ENCODE measurements at places on chromosomes 13 and 19. TPM values are rescaled to one million over a fixed set of nuclear protein-coding genes. Genes with fewer than 3 reads are reported as not detected.

DNA sequence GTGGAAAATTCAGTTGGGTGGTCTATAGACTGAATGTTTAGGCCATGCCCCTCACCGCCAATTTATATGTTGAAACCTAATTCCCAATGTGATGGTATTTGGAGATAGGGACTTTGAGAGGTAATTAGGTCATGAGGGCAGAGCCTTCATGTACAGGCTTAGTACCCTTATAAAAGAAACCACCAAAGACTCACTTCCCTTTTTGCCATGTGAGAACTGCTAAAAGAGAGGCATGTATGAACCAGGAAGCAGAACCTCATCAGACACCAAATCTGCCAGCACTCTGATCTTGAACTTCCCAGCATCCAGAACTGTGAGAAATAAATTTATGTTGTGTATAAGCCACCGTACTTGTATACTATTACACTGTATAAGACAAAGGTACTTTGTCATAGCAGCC lies 40.6 kb downstream of the UQCRFS1 start:
- DNase-seq: no peak

Gene ZNF649
- total RNA-seq: 9.9 TPM

Gene IGSF23
- total RNA-seq: not detected

DNA sequence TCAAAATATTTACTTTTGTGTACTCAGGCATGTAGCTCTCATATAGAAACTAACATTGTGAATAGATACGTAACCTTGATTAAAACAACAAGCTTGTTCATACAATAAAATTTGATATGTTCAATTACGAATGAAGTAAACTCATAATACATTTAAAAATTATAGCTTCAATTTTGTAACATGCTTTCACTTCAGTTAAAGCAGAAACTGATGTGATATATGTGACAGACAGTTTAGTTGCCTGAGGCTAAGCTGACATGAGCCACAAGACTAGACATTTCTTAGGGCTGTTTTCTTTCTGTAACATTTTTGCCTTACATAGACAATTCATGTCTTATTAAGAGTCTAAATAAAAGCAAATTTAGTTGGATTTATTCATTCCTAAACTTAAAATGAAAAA lies 526.0 kb downstream of the PCDH9 start:
- no peak for DNase-seq

DNA sequence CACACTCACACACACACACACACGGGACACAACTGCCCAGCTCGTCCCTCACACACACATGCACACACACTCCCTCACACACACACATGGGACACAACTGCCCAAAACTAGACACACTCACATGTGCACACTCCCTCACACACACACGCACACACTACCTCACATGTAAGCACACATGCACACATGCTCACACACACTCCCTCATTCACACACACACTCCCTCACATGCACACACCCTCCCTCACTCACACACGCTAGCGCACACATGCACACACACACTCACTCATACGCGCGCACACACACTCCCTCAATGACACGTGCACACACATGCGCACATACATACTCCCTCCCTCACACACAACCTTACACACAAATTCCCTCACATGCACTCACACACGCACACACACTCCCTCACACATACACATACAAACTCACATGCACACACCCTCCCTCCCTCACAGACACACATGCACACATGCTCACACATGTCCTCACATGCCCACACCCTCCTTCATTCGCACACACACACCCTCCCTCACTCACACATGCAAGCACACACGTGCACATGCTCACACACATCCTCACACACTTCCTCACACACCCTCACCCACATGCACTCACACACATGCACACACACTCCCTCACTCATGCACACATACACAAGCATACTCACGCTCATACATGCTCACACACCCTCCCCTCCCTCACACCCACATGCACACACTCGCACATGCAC lies 9.0 kb upstream of the RASA3 start:
- no peak for DNase-seq

DNA sequence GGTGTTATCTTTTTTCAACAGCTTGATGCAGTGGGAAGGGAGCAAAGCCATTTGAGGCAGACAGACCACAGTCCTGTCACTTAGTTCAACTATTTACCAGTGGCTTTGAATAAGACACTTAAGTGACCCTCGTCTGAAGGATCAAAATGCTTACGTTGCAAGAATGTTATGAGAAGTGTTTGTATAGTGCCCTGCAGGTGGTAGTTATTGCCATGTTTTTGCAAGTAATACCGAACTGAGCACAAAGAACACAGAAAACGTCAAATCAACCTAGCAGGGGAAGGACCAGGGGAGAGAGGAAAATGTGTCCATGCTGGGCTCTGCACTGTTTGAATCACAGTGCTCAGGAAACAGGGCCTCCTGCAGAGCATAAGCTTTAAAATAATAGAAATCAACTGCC lies 2.8 kb downstream of the SOHLH2 start:
- DNase-seq: no peak

Gene GRIN3B
- 0.74 TPM for total RNA-seq

DNA sequence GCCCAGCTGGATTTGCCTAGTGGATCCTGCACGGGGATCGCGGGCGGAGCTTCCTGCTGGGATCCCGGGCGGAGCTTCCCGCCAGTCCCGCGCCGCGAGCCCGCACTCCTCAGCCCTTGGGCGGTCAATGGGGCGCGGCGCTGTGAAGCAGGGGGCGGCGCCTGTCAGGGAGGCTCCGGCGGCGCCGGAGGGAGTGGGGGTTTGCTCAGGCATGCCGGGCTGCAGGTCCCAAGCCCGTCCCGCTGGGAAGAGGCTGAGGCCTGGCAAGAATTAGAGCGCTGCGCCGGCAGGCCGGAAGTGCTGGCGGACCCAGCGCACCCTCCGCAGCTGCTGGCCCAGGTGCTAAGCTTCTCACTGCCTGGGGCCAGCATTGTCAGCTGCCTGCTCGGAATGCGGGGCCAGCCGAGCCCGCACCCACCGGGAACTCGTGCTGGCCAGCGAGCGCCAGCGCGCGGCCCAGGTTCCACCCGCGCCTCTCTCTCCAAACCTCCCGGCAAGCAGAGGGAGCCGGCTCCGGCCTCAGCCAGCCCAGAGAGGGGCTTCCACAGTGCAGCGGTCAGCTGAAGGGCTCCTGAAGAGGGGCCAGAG lies 119.6 kb downstream of the PRR20E start:
- DNase-seq: no peak

DNA sequence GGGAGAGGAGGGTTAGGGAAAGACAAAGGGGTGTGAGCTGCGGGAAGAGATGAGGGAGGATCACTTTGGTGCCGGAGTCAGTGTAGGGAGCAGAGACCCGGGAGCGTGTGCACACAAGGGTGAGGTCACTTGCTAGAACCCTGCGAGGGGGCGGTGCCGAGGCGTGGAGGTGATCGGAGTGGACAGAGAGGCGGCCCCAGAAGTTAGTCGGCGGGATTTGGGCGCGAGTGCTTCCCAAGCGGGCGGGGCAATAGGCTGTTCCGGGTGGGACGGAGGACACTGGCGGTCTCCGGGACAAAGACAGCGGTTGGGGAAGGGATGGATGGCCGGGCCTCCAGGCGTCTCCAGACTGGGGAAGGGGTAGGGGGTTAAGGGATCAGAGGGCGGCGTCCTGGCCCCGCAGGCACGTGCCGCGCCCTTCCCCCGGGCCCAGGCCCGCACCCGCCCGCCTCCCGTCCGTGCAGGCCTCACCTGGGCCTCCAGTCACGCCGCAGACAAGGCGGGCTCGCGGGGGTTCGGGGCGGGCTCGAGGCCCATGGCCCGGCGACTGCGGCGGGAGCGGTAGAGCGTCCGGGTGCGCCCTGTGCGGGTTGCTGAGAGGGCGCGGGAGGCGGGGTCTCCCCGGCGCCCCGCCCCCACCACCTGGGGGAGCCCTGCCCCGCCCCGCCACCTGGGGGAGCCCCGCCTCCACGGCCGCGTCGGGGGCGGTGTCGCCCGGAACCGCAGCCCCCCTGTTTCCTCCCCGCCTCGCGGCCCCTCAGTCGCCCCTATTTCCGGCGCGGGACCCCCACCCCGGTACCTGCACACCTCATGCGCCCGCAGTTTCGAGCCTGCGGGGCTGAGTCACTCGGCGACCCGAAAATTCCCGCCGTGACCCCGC lies at the start of gene LPAR2:
TSS of gene LPAR2 (minus strand) at position 600 of the 880 bp plus-strand sequence. CDS start 945 bp downstream, outside the sequence.
- no peak for DNase-seq

GRCh38 chr13:100440751-100441425 lies 147.7 kb downstream of the GGACT start:
- peak; percentile 58 for DNase-seq

DNA sequence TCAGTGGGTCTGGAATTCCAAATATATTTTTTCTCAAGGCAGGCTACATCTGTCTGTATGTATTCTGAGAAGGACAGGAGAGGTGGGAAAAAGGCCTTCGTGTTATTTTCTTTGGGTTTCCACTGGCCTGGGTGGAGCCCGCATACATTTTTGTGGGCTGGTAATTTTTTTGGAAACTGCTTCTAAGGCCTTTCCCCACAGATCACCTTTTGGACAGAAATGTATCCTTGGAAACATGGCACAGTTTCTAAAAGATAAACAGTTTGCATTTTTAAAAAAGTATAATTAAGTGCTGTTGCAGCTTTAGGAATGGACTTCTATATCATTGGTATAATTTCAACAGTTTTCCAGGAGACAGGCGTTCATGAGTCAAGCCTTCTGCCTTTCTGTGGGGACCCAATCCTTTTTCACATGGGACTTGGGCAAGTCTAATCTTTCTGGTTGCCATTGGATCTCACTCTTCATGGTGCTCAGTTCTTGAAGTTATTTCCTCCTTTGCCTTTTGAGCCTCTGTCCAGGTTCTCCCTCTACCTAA lies 8.9 kb downstream of the RFX2 start:
- DNase-seq: peak; percentile 86

DNA sequence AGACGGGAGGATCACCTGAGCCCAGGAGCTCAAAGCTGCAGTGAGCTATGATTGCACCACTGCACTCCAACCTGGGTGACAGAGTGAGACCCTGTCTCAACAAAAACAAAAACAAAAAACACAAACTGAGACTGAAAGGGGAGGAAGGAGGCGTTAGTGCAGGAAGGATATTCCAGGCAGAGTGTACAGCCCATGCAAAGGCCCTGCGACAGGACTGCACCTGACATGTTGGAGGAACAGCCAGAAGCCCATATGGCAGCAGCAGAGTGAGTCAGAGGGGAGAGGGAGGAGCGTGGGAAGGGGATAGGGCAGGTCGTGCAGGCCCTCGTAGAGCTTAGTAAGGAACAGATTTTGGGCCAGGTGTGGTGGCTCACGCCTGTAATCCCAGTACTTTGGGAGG lies 3.2 kb downstream of the ZNRF4 start:
- no peak for DNase-seq

DNA sequence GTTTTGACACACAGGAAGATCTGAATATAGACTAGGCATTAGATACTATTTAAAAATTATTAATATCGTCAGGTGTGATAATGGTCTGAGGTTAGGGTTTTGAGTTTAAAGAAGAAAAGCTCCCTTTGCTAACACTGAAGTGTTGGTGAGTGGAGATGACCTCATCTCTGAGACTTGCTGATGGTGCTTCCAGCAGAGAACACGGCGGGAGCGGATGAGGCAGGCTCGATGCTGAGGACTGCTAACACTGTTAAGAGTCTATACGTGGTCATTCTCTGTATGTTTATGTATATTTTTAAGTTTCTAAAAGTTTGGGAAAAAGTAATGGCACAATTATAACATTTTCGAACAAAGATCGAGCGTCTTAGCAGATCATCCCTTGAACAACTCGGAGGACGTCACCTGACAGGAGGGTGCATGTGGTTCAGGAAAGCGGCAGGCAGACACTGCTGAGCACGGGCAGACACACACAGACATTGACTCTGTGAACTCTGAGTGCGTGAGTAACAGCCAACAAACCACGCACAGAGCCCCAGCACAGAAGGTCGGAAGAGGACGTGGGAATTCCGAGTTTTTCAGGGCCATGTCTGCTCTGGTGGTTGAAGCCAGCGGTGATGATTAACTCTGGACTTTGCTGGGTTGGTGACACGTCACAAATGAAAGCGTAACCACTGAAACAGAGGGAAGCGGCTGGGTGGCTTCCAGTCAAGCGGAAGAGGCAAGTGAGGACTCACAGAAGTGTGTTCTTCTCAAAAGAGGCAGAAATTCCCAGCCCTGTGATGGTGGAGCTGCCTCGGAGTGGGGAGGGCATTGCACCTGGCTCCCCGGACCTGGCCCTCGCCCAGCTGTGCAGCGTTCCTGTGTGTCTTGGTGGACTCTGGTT lies 91.9 kb upstream of the TEX29 start:
- no peak for DNase-seq

GRCh38 chr13:31334994-31335557 lies 135.3 kb downstream of the B3GLCT start:
- DNase-seq: no peak

Gene CYP2F1
- not detected for total RNA-seq

DNA sequence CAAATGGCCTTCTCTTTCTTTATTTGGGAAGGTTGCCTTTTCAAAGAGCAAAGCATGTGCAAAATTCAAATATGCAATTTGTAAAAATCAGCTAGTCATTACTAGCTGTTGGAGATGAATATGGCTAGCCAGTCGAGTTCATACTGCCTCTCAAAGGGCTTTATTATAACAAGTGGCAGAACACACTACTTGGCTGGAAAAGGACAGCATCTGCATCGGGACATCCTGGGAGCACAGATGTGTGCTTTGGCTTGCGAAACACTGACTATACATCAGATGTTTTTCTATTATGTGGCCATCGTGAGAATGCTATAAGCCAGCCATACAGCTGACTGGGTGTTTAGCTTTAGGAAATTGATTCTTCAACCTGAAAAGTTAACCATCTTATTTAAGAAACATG lies 424.2 kb downstream of the KCTD12 start:
- no peak for DNase-seq

Gene PSG1
- not detected for total RNA-seq

Gene TJP3
- not detected for total RNA-seq

GRCh38 chr13:67283637-67284036 lies 53.5 kb upstream of the PCDH9 start:
- no peak for DNase-seq

DNA sequence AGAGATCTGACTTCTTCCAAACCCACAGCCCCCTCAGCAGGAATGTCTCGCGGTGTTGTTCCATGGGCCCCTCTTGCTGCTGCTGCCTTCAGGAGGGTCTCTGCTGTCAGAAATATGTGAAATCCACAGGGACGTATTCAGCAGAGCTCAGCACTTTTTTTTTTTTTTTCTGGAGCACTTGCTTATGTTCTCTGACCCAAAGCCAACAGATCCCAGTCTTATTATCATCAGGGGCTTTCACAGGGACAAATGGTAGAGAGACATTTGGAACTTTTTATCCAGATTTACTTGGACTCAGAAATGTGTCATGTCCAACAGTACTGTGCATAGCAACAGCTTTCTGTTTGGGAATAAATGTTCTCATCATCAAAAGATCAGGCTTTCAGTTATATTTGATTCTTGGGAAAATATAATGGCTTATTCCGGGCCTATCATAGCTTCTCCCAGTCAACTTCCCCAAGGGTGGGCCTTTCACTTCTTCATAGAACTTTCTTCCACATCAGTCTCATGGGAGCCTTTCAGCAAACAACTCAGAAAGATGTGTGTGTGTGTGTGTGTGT lies 332.7 kb downstream of the ZNF536 start:
- DNase-seq: no peak

- DNase-seq: no peak
Observed at GRCh38 chr19:3788996-3789778, 3.0 kb upstream of the MATK start.

All from fibroblast of the aortic adventitia (primary cell).